KBM-7 (cell line): ENCODE measurements at places on chromosomes 5 and 9.

DNA sequence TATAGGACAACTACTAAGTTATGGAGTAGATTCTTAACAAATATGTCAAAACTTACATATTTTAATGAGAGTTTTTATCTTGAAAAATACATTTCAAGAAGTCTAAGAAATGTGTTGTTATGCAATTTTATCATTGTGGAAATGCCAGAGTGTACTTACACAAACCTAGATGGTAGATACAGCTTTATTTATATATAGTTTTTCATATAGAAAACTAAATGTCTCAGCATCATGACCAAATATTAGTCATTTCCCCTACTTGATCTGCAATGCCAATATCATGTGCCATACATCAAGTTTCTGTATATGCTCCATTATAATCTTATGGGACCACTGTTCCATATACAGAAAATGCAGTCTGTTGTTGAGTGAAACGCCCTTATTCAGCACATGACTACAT lies 28.7 kb downstream of the CAST start:
- no peak for DNase-seq

GRCh38 chr5:144710637-144711036 lies 540.0 kb downstream of the KCTD16 start:
- no peak for DNase-seq

DNA sequence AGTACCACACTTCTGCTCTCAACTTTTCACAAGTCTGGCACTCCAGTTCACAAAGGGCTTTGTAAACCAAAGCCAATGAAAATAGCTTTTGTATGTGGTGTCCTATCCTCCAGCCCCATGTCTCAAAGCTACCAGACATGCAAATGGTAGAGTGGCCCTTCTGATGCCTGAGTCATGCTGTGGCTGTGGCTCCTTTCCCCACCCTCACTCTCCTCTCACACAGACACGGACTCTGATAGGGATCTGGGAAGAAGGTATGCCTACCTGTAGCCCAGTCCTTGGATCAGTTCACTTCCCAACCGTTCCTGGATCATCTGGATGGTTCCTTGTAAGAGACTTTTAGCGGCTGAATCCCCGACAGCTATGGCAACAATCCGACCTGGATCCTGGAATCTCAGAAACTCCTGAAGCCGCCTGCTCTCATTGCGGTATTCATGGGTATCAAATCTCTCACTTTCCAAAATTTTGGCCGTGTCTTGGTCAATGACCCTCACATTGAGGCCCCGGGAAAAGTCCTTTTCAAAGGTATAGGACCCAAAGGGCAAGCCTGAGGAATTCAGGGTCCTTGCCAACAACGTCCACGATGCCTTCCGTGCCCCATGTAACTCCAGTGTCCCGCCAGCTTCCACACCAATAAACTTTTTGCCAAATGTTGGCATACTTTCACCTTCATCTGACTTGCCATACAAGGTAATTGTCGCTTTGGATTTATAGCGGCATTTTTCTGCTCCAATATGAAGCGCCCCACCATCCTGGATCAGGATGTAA lies 23.4 kb downstream of the CEMIP2 start:
- DNase-seq, result no peak

DNA sequence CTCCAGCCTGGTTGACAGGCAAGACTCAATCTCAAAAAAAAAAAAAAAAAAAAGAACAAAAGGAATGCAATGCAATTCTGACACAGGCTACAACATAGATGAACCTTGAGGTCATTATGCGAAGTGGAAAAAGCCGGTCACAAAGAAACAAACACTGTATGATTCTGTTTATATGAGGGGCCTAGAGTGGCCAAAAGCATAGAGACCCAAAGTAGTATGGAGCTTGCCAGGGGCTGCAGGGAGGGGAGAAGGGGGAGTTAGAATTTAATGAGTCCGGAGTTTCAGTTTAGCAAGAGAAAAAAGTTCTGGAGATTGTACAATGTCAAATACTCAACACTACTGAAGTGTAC lies 33.2 kb upstream of the ASS1 start:
- DNase-seq, result no peak

DNA sequence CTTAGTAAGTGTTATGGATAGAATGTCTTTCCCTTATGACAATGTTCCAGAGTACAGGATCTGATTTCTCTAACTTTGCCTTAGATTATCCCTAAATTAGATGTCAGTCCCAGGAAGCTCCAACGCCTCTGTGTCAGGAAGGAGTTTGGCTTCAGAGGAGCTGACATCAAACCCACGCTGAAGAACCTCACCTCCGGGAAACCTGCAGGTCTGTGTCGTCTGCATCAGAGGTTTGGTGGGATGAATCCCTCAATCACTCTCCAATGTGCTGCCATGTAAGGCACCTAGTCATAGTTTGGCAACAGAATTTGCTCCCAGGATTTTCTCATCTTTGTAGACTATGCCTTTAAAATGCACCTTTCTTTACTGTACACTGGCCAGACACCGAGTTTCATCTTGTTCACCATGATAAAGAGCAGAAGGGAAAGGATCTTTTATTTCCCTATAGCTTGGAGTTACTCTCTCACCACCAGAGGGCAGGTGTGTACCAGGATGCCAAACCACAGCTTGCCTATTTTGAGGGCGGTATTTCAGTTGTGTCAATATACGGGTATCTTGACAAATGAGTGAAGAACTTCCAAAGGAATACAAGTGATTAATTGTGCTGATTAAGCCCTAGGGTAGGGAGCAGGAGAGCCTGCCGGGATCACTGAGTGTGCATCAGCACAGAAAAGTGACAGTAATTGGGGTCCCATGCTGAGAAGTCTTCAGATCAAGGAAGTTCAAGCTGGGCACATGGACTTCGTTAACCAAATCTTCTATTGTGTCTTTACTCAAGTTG lies 23.4 kb downstream of the MINAR2 start:
- peak; percentile 61 for DNase-seq

- no peak for DNase-seq
These were observed 138.9 kb downstream of the NTRK2 start for GRCh38 chr9:84808416-84808815.

DNA sequence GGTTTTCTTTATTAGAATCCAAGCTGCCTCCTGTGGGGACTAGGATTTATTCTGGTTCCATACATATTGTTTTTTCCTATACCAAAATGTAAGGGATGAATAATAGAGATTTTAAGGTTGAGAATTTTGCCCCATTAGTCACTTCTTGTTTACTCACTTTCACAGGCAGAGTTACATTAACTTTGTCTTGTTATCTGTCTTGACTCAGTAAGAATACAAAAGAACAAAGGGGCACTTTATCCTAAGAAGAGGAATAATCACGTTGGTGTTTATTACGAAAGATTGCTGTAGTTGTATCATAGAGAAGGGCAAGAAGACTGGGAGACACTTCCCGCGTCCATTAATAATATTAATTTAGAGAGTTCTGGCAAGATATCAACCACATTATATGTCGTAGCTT lies 599.7 kb upstream of the FTMT start:
- DNase-seq, result no peak

- no peak for DNase-seq
These were observed 279.4 kb downstream of the BNC2 start for GRCh38 chr9:16591092-16591491.

DNA sequence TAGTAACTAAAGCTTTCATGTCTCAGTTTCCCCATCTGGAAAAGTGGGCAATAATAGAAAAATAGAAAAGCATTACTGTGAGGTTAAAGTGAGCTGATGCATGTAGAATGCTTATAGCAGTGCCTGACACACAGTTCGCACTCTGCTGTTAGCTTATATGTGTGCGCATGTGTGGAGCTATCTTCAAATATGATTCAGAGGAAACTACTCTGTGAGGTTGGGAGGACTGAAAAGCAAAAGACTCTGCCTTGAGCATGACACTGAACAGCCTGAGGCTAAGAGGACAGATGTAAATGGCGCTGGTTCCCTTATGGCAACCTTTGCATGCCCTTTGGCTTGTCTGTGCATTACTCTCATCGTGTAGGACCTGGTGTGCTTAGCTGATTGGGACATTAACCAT lies 19.4 kb downstream of the NTRK2 start:
- no peak for DNase-seq

- DNase-seq, result no peak
These were observed 21.0 kb upstream of the C5orf63 start for GRCh38 chr5:127094161-127094814.

GRCh38 chr9:27303219-27303618 lies 6.3 kb upstream of the EQTN start:
- no peak for DNase-seq

- DNase-seq, result peak; percentile 29
These were observed 84.9 kb downstream of the RGS3 start for GRCh38 chr9:113548221-113549041.

DNA sequence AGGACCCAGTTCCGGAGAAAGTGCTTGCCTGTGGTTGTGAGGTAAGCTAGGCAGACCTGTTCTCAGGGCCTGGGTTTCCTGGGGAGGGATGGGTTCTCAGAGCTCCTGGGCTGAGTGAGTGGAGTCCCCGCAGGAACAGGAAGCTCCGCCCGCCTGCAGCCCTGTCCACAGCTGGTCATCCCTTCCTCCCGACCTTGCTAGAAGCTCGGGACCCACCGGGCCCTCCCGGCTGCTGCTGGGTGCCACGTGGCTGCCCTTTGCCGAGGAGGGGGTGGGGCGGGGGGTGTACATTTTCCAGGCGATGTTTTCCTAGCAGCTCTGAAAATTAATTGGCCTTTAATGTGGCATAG lies 198.1 kb downstream of the C9orf50 start:
- no peak for DNase-seq

DNA sequence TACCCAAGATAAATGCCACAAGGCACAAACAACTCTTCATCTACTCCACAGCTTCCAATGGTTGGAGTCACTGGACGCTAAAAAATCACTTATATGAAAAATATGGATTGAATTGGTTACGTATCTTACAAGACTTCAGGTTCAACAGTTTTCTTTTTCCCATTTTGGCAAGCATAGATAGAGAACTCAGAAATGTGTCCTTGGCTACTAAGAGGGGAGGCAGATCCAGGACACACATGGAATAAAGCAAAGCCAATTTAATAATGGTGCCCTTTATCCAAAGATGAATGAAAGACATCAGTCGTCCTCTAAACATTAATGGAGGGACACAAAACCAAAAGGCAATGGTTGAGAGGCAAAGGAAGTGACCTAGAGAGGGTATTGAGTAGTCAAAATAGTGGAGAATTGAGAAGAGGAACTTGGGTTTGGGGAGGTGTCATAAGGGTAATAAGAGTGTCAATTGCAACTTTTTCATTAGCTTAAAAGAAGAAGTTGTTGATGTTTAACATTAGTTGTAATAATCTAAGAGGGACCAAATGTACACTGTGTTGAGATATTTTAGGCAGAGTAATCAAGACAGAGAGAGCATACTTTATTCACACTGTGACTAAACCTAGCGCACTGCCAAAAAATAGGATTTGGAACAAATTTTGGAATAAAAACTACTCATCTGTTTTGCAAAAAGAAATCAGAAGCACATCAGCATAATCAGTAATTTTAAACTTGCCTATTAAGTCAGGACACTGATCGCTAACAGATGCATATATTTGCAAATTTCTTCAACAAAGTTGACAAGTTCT lies 308.2 kb downstream of the ARL15 start:
- DNase-seq, result peak; percentile 20

DNA sequence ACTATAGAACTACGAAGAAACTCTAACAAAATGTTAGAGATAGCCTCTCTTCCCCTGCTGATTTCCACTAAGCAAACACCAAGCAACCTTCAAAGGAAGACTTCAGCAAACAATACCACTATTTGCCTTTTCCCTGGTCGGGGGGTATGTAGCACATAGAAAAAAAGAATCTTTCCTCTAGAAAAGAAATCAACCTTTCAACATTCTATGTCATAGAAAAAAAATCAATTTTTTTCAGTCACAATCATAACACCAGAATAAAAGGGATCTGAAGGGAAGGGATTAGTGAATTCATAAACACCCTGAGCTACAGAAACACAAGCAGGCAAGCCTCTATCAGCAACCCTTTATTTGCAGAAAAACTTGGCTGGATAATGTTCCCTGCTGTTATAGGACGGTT lies 15.3 kb downstream of the ABCA1 start:
- DNase-seq, result no peak

DNA sequence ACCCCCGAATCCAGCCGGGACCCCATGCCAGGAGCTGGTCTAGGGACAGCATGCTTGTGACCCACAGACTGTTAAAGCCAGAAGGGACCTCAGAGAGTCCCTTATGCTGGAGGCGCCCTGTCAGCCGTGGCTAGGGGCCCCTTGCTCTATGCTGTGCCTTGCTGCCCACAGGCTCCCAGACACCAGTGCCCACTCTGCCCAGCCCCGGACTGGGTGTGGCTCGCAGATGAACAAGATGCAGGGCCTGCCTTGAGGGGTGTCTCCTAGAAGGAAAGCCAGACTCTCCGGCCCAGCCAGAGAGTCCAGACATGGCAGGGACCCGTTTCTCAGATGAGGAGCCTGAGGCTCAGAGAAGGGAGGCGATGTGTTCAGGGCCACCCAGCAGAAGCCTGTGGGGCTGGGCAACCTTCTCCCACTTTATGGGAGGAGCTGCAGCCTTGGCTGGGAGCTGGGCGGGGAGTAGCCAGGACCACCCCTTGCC lies 85.7 kb downstream of the LMX1B start:
- DNase-seq, result no peak

DNA sequence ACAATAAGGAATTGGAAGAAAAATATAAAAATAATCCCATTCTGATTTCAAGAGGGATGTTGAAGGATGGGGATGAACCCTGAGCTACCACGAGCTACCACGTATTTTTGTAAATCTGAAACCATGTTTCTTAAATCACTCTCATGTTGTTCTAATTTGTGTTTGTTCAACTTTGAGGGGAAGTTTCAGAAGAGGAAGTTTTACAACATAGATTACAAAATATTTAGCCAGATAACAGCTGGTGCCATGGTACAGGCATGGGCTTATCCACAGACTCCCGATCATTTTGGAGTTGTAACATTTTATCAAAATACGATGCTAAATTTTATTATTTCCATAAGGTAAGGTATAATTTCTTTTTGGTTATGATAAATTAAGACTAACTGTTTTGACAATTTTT lies 15.2 kb downstream of the CCDC125 start:
- DNase-seq, result no peak

- no peak for DNase-seq
These were observed 2.1 kb downstream of the C9orf153 start for GRCh38 chr9:86257391-86257790.

DNA sequence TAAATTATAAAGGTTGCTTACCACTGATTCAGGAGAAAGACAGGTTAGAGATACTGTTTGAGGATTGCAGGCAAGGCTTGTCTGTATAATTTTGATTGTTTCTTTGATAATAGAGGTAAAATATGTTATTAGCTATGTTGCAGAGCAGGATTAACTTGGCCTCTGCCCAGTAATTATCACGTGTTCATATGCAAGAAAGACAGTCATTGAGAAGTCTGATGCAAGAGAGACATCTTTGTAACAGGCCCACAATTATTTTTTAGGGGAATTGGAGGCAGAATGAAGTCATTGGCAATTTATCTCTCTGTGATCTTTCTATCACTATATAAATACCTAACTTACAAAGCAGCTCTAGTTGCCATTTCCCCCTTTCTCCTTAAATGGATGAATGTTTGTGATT lies 46.0 kb downstream of the SLC44A1 start:
- DNase-seq, result no peak

DNA sequence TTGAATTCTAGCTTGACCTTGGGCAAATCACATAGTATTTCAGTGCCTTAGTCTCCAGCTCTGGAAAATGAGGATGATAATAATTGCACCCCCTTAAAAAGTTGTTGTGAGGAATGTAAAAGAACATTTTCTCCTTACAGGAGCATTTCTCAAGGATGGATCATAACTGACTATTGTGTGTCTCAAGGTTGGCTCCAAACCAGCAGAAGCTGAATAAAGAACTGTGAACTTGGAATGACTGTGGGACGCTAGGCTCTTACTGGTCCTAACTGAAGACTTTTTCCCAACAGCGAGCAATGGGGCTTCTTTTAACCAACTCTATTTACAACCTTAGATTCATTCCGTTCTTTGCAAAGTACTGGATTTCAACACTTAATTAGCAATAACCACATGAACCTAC lies 26.2 kb upstream of the GLRX start:
- no peak for DNase-seq
